ENCODE measurements at places on chromosomes 1 and 21.

GRCh38 chr1:61851849-61852669 lies 109.8 kb downstream of the PATJ start:
- DNase-seq = no peak

DNA sequence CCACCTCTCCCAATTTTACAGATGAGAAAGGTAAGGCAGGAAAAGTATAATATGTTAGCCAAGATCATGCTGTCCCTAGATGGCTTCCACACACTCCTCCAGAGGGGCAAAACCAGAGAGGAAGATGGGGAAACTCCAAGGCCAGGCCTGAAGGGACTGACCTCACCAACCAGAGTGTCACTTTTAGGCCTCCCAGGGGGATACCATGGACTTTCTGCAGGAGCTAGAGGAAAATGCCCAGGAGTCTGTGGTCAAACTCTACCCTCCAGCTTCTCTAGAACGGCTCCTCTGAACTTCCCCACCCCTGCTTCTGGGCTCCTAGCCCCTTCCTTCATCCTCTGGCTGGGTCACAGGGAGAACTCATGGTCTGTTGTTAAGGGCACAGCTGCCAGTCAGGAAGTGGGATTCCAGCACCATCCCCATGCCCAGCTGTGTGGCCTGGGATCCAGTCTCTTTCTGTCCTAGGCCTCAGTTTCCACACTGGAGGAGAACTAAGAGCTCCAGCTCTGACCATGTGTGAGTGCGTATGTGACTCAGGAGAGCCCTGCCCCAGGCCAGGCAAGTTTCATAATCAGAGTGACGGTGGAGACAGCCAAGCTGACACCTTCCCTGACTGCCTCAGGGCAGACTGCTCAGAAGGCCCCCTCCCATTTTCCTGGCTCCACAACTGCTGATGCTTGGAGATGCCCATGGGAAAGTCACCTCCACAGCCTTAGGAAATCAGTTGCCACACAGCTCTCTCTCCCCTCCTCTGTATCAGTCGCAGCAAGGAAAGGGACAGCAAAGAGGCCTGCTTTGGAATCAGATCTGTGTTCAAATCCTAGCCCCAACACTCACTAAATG lies 1.9 kb downstream of the IGSF8 start:
- peak; percentile 77 for DNase-seq

DNA sequence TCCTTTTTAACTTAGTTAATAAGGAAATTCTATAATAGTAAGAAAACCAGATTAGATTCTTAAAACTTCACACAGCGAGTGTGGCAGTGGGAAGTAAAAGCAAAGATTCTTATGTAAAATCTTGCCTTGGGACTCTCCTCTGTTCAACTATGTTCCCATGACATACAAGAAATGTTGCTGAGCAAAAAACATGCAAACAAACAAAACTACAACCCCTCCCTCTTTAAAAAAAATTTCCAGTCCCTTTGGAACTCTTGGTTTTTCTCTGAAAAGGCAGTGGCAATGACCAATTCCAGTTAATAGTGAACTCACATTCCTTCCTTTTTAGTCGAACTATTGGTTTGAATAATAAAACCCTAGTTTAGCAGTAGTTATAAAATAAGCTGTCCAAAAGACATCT lies 453.1 kb upstream of the ZRANB2 start:
- DNase-seq = no peak

- DNase-seq = no peak
These were observed 300.1 kb downstream of the KCNT2 start for GRCh38 chr1:196308176-196308575.

- peak; percentile 90 for DNase-seq
These were observed at the start of gene DPYD for GRCh38 chr1:97920832-97921571. Gene DPYD (minus strand): TSS chr1:97921034. CDS start chr1:97920922, 112 bp downstream.

DNA sequence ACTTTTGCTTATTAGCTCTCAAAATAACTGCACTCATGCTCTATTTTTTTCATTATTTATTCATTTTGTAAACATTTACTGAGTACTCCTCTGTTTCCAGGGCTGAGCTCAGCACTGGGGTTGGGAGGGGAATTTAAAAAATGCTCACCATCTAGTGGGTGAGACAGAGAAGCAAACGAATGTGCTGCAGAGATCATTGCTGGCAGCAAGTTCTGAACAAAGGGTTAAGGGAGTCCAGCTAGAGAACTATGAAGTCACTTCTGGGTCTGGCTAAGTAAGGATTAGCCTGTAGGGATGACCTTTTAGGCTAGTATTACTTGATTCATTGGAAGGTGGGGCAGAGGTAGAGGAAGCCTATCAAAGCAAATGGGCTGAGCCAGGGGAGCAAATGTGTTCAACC lies 99.1 kb upstream of the ZNF644 start:
- DNase-seq = no peak

Data from tibial artery (tissue), 4 donors.